Effector CD4-positive, alpha-beta T cell (primary cell): ENCODE measurements at places on chromosomes 2 and 18.

DNA sequence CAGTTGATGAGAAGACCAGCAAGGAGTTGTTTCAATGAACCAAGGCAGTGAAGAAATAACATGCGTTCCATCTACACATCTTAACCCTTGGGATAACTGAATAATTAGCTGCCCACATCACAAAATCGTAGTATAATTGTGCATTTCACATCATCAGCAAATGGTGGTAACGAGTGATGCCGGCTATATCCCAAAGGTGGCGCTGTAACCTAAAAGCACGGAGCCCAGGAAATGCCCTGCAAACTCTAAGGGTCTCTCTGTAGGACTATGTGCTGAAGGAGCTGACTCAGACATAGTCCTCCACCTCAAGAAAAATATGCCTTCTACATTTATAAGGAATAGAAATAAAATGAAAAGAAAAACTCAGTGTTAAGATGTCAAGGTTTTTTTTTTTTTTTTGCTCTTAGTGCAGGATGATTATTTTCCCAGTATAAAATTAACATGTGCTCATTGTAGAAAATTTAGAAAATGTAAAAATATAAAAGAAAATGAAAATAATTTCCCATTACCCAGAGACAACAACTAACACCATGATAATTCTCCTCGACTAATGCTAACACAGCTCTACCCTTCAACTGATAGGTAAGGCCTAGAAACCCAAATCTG, 23.1 kb upstream of the DSG3 start:
- DNase-seq = no peak

- DNase-seq = no peak
These were observed 22.2 kb downstream of the MBP start for GRCh38 chr18:77110400-77110799.

DNA sequence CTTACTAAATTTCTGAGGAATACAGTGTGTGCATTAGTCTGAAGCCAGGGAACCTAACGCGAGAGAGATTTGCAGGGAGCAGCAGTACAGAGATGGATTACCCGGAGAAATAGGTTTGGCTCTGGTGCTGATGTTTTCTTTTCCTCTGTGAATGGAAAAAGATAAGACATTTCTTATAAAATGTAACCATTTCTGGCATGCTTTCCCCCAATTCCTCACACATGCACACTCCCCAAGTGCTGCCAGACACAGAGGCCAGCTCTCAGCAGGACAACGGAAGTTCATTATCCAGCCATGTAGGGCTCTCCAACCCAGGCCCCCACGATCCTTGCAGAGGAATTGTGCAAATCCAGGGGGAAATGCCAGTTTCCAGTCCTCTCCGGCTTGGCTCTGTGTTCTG, 224.5 kb upstream of the MGAT5 start:
- DNase-seq = no peak

DNA sequence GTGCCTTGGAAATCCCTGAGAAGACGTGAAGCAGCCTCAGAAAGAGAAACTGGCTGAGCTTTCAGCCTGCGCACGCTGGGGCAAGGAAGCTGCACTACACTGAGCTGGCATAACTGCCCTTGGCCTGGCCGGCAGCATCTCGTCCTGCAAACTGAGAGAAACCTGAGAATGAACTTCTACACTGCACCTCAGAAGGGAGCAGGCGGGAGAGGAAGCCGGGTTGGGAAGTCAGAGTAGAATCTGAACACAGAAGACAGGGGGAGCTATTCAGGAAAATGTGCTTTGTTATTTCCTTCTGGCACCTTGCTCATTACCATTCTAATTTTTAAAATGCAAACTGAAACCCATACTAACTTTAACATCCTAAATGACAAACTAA, 70.9 kb downstream of the ZEB2 start:
- DNase-seq = no peak

GRCh38 chr2:172081221-172082022, 3.9 kb upstream of the DLX1 start:
- DNase-seq = no peak

DNA sequence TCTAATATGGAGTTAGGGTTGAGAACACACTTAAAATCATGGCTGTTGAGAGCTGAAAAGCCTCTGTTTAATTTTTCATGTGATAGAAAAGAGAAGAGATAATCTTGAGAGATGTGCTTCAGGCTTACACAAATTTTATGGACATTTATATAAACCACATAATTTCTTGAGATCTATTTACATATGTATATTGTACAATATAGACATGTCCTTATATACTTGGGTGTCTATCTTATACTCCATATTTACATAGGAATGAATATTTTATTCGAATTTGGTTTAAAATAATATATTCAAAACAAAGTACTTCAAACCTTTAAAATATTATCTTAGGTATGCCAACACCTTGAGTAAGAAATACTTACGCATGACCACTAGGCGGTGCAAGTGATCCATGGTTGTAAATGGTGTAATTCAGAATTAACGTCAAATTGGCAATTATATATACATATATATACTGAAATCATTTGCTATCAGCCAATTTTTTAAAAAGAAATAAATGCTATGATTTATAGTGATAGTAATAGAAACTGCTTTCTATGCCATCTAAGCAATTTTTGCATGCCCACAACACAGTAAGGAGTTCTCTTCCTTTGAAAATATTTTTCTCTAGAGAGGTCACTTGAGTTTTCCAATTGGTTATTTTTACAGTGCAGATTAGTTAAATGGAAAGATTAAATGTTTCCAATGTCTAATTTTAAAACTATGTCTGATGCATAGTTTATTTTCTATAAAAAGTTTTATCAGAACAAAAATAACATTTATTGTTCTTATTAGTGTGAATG, 37.6 kb upstream of the SPAG16 start:
- peak; percentile 58 for DNase-seq

- DNase-seq = no peak
These were observed 647.6 kb downstream of the CPS1 start for GRCh38 chr2:211203986-211204385.

DNA sequence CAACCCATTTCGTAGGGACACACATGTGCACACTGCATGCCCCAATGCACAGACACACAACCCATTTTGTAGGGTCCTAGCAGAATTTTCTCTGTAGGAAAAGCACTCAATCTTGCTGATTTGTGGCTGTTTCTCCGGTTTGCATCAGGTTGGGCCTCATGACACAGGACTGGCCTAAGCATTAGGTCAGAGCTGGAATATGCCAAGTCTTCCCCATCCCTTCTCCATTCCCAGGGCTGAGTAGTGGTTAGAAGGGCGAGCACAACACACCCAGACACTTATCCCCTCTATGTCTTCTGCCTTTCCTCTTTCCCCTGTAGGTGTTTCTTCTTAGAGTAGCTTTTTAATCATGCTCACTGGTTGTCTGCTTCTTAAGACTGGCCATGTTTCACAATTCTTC, 295.9 kb downstream of the SOX11 start:
- DNase-seq = no peak

- peak; percentile 54 for DNase-seq
These were observed 365 bp downstream of the CUL3 start for GRCh38 chr2:224584785-224585210.

DNA sequence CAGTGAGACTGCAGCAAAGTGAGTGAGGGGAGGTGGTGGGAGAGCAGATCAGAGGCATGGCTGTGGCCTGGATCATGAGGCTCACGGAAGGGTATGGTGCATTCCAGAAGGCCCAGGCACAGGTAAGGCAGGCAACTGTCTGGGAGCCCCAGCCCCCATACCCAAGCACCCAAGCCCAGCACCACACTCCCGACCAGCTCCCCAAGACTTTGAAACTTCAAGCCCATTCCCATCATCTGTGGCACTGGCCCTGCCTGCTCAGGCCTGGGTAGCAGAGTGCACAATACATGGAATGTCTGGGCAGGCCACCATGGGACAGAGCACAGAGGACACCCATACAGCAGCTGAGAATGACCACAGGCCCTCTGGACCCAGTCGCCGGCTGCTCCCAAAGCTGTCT, 202.6 kb upstream of the ARL4C start:
- DNase-seq = no peak

- no peak for DNase-seq
These were observed 134.5 kb downstream of the PTRHD1 start for GRCh38 chr2:24658531-24659202.

- DNase-seq = no peak
These were observed 42.0 kb downstream of the OXER1 start for GRCh38 chr2:42721898-42722297.

DNA sequence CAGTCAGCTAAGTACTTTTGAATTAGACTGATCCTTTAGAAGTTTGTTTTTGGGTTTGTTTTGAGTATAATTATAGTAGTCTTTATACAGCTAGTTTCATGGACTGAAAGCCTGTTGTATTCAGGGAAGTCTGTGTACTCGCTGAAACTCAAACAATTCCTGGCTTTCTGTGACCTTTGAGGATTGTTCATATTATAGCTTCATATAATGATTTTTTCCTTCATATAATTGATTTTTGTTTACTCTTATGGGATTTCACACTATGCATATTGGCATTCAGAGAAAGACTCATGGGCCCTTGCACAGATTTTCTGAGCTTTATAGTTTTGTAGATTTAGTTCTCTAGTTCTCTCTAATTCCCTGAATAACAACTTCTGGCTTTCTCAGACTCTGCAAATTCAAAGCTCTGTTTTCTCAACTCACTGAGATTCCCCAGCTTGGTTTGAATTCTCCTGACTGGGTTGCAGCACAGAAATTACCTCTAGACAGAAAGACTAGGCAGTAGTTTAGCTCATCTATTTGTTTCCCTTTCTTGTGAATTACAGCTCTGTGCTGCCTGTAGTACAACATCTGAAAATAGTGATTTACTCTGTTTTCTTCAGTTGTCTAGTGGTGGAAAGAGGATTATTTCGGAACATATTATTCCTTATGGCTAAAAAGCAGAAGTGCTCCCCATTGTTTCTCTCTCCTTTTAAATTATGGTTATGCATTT, 495.9 kb upstream of the CNTNAP5 start:
- DNase-seq = no peak

DNA sequence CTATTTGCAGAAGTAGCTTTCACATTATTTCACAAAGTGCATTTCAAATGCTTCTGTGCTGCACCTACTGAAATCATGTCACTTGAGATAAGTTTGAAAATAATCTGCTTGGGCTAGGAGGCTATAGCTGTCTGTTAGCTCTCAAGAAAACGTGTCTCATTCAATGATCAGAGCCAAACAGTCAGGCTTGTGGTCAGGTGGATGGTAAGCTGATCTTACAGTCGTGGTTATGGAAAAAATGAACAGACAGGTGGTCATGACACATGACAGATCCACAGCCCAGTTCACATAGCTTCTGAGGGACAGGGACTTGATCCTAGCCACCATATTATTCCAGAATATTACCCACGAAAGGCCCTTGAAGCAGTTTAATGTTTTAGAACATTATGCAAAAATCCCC, 26.5 kb upstream of the RFX8 start:
- no peak for DNase-seq

- DNase-seq = no peak
These were observed 43.9 kb upstream of the SGPP2 start for GRCh38 chr2:222380456-222380855.

DNA sequence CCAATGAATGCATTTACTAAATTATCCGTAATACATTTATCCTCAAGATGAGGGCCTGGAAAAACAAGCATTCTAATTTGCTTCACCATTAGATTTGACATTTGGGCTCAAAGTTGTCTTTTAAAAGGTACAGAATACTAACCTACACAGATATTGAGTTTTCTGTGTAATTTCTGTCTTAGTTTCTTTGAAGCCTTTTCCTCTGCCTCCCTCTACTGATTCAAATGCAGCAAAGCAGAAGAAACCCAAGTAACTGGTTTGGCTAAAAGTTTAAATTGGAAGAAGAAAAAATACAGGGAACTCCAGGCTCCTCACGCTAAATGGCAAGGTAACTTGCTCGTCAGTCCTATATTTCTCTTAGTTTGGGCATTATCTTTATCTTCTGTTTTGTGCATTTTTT, 53.3 kb upstream of the SLC5A7 start:
- no peak for DNase-seq

- no peak for DNase-seq
These were observed 31.3 kb upstream of the CNTNAP5 start for GRCh38 chr2:123993728-123994323.

DNA sequence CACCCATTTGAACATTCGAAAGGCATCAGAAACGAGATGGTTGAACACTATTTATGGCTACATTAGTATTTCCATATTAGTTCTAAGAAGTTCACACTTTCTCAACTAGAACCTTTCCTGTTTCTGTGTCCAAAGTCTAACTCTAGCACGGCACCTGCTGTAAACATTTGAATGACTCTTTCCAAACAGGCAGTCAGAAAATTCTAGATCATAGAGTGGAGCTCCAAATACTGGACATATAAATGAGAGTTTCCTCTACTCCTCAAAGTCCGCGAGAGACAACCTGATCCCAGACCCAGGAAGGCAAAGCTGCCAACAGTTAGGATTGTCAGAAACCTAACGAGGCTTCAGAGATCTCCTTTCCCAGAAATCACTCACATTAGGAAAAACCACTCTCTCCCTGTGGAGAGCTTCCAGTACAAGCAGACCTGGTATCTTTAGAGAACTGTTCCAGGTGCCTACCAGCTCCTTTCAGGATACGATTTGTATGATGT, 10.6 kb downstream of the RND3 start:
- no peak for DNase-seq

- no peak for DNase-seq
These were observed 188.6 kb downstream of the SH3RF3 start for GRCh38 chr2:109317471-109318095.

GRCh38 chr2:69652206-69652605, 8.7 kb upstream of the AAK1 start:
- no peak for DNase-seq

DNA sequence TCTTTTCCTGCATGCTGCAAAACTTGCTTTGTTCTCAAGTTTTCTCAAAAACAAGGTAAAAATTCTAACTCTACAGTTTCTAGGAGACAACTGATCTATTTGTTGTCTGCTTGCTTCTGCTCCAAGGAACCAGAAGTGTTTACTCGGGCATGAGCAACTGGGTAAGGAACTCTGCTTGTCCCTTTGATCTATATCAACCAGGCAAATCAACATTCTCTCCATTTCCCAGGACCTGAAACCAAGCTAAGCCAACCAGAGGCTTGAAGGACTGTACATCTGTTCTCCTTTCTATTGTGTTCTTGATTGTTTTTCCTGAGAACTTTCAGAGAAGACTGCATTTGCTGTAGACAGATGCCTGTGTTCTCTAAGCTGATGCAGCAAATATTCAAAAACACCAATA, 335.0 kb upstream of the KCNH7 start:
- no peak for DNase-seq

DNA sequence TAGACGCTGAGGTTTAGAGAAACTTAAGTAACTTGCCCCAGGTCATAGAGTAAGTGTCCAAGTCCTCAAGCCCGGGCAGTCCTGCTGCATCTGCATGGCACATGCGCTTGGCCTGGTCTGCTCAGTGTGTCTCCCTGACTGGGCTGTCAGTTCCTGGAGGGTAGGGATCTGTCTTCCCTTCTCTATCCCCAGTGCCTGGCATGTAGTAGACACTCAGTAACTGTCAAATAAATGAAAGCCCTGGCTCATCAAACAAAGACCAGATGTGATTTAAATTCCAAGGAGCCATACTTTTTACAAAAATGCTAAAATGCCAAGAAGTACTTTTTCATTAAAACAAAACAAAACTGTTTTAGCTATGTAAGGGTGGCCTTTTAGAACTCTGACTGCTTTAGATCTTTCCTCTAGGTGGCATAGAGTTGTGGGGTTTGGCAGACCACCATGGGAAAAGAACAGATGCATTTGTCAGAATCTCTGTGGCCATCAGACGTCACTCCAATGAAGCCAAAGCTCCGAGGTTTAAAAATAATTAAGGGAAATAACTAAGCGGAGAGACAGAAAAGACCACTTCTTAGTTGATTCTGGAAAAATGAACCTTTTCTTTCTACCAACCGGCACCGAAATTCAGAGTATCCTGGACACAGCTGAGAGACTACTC, 34.0 kb downstream of the EPAS1 start:
- no peak for DNase-seq

GRCh38 chr2:75459565-75460310, 101.0 kb downstream of the EVA1A start:
- DNase-seq = no peak
